ENCODE measurements at places on chromosomes 6 and 20. TPM values are rescaled to one million over a fixed set of nuclear protein-coding genes. Genes with fewer than 3 reads are reported as not detected.

DNA sequence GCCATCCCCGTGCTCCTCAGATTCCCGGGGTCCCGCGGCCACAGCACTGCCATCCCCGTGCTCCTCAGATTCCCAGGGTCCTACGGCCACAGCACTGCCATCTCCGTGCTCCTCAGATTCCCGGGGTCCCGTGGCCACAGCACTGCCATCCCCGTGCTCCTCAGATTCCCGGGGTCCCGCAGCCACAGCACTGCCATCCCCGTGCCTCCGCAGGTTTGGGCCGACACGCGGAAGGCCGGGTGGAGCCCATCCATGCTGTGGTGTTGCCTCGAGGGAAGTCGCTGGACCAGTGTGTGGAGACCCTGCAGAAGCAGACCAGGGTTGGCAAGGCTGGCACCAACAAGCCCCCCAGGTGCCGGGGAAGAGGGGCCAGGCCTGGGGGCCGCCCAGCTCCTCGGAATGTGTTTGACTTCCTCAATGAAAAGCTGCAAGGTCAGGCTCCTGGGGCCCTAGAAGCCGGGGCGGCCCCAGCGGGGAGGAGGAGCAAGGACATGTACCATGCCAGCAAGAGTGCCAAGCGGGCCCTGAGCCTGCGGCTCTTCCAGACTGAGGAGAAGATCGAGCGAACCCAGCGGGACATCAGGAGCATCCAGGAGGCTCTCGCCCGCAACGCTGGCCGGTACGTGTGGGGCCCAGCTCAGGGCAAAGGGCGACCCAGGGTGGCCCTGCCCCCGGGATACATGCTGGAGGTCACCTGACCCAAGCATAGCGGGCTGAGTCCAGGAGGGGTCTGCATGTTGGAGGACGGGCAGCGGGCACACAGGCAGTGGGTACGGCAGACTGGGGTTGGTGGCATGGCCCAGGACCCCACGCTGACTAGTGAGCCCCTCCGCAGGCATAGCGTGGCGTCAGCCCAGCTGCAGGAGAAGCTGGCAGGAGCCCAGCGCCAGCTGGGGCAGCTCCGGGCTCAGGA is 1.3 kb upstream of the LIME1 start:
- no peak overlapping the region for H3K4me3 ChIP-seq
- peaks cover 26% of the 10 kb centered on the region for H3K36me3 ChIP-seq
- no peak for DNase-seq
- no peak overlapping the region for H3K27ac ChIP-seq
- H3K27me3 ChIP-seq, result no peaks in the 10 kb centered on the region

GRCh38 chr6:31851485-31851832 is 11.2 kb downstream of the NEU1 start:
- H3K27me3 ChIP-seq, result no peaks in the 10 kb centered on the region
- no peak for DNase-seq
- no peaks in the 10 kb centered on the region for H3K4me1 ChIP-seq
- no peak overlapping the region for H3K4me3 ChIP-seq

GRCh38 chr6:40855168-40855880 is 183.7 kb downstream of the UNC5CL start:
- no peaks in the 10 kb centered on the region for H3K36me3 ChIP-seq
- peaks cover 2% of the 10 kb centered on the region for H3K27me3 ChIP-seq
- H3K27ac ChIP-seq, result no peak overlapping the region

DNA sequence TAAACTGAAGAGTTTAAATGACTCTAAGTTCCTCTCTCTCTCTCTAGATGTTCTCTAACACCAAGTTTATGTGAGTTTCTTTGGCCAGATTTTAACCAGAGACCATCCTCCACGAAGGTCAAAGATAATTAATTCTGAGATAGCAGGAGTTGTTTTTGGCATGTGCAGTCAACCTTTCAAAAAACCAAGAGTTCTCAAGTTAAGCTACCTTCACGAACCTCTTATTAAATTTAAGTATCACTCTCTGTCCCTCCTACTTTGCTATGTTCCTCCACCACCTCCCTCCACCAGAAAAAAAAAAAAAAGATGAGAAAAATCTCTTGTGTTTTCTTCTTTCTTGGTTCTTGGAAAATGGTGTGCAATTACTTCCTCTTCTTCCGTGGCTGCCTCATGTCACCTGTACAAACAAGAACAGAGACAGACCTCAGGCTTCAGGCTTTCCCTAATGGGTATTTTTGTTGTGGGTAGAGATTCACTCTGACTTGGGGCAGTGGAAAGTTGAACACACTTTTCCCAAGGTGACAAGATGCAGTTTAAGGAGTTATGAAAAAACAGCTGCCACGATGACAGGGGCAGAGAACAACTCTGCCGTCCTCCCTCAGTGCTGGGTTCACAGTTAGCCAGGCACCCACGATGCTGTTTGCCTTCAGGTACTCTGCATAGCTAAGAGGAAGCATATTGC is 64.3 kb downstream of the ADTRP start:
- H3K4me3 ChIP-seq, result no peak overlapping the region
- no peaks in the 10 kb centered on the region for H3K36me3 ChIP-seq
- no peak for DNase-seq
- peaks cover 59% of the 10 kb centered on the region for H3K4me1 ChIP-seq
- peak overlapping the region; percentile 69 for H3K27ac ChIP-seq
- no peaks in the 10 kb centered on the region for H3K27me3 ChIP-seq

GRCh38 chr20:50870561-50871161 is 60.6 kb downstream of the ADNP start:
- DNase-seq, result no peak
- no peak overlapping the region for H3K27ac ChIP-seq
- H3K4me3 ChIP-seq, result no peak overlapping the region
- no peaks in the 10 kb centered on the region for H3K36me3 ChIP-seq
- H3K27me3 ChIP-seq, result no peaks in the 10 kb centered on the region
- no peaks in the 10 kb centered on the region for H3K4me1 ChIP-seq

The BPIFB2 gene
- not detected for total RNA-seq

The SAMD3 gene
- 3.2 TPM for total RNA-seq

The HLA-DPA1 gene
- 58.9 TPM for total RNA-seq

The NHSL1 gene
- total RNA-seq, result 2.4 TPM

The PDE7B gene
- total RNA-seq, result 27.6 TPM

The AKAP12 gene
- 17.2 TPM for total RNA-seq

The CPNE5 gene
- 2.1 TPM for total RNA-seq

The C6orf15 gene
- total RNA-seq, result not detected

The TOMM6 gene
- total RNA-seq, result 316 TPM

All from activated T-helper 2 cell treated with anti-CD3 and anti-CD28 coated beads, Interferon-gamma antibody, Interleukin-2, Interleukin-4, amounts not matched to agents 10 μg/mL and 5 μg/mL and 100 μg/mL, durations not matched to agents 14 hours and 24 hours and 36 hours (primary cell).